DMS79 (cell line): ENCODE measurements at places on chromosomes 13 and 19.

GRCh38 chr13:37700887-37701286, 102.3 kb upstream of the POSTN start:
- DNase-seq, result no peak

- DNase-seq, result no peak
Measured at GRCh38 chr13:108742701-108743451, 113.5 kb downstream of the MYO16 start.

DNA sequence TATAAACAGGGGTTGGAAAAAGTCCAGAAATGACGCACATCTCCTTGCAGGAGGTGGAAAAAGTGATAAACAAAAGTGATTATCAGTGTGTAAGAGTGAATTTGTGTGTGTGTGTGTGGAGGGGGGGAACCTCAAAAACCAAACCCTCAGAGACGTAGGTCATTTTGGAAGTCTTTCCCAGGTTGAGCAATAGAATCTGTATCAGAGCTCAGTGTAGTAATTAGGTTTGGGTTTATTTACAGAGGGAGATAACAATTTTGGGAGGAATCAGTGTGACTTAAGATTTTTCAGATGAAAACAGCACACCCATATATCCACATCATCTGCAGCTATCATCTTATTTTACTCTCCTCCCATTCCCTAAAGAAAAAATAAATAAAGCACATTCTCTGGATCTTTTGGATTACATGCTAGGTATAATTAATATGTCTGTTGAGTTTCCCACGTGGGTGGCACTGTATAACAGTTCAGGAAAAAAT, 406.4 kb downstream of the FGF9 start:
- DNase-seq, result no peak

- no peak for DNase-seq
Measured at GRCh38 chr13:41403983-41404382, 53.4 kb upstream of the RGCC start.

- peak; percentile 69 for DNase-seq
Measured at GRCh38 chr19:45455707-45456499, 11.9 kb upstream of the FOSB start.
